ENCODE measurements at places on chromosomes 1 and 21.

DNA sequence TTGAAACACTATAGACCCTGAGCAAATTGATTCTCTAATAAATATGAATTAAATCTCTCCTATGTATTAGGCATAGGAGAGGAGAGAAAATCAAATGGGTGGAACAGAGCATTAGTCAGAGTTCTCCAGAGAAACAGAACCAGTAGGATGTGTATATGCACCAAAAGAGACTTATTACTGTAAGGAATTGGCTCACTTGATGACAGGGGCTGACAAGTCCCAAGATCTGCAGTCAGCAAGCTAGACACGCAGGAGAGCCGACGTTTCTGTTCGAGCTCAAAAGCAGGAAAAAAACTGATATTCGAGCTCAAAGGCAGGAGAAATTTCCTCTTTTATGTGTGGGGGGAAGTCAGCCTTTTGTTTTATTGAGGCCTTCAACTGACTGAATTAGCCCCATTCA lies 259.2 kb upstream of the KAZN start:
- no peak for DNase-seq

DNA sequence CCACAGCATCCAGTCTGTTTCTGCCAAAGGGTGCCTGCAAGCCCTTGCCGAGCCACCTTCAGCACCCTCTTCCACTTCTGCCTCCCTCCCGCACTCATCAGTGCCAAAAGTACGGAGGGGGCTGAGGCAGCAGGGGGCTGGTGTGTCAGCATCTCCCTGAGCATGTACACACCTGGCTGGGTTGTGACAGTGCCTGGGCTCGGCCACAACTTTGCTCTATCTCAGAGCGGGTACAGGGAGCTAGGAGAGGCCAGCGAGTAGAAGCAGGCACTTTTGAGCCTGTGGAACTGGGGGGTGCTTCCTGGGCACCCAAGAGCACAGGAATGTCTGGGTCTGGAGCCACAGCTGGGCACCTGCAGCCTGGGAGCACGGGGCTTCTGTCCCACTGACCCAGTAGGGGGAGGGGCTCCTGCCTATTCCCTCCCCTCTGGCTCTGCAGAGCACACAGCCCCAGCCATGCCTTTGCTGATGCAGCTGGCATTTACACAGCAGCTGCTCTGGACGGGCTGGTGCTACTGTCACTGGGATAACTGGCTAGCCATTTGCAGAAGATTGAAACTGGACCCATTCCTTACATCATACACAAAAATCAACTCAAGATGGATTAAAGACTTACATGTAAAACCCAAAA lies 319.8 kb upstream of the RRP15 start:
- DNase-seq: no peak

DNA sequence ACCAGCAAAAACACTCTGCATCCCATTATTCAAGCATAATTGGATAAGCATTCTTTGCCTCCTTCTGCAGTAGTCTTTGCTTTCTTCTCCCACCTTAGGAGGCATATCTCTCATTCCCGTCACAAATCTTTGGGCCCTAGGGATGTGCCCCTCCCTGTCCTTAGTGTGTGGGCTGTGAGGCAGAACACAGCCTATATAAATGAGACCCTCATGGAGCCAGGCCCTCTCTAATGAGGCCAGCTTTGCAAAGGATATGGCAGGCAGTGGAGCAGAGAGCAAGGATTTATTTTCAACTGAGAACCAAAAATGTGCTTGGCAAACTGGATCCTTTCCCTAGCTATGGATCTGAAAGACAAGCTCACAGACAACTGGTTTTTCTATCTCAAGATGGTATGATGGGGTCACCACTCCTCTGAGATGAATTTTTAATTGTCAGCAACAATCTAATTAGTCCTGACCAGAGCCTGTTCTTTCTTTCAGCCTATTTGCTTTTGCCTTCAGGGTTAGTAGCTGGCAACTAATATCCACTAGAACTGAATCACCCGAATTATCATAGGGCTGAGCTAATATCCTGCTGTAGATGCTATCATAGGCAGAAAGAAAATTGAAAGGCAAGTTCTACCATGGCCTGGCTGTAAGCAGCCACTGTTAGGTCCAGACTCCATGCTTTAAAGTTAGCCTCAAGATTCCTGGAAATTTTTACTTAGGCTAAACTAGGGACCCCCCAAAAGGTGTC lies 134.2 kb downstream of the SYT2 start:
- DNase-seq: no peak

DNA sequence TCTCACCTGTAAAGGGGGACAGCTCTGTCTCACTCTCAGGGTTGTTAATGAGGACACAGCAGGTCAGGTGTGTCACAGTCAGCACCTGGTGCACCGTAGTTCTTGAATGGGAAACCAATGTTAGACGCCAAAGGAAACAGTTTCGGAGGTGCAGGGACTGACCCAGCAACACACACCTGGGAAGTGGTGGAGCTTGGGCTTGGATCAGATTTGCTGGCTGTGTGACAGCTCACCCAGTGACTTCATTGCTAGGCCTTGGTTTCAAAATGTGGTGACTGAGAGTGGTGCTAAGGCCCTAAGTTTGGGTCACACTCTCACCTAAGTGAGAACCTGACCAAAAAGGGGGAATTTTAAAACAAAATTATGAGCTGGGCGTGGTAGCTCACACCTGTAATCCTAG lies 34.9 kb downstream of the ALPL start:
- DNase-seq: no peak

All from cortex of kidney (tissue), 1 donor.